PC-9 (cell line): ENCODE measurements at places on chromosomes 2 and 18.

DNA sequence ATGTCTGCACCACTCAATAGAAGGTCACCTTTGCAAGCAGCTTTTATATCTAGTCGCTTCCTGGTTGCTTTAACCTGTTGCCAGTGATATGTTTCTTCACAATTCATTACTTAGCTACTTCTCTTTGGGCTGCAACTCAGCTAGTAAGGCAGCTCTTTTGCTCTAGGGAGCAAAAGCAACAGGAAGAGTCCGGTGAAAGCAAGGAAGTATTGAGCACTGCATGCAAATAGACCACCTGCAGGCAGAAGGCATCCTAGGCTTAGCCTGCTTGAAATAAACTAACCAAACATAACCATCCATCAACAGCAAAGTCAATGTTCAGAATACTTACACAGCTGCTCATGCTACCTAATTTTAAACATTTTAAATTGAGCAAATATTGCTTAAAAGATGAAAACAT, 529.2 kb upstream of the LINC00305 start:
- no peaks in the 10 kb centered on the region for H3K27me3 ChIP-seq
- no peak overlapping the region for H3K4me3 ChIP-seq
- H3K4me1 ChIP-seq = no peaks in the 10 kb centered on the region

GRCh38 chr2:22701561-22702160, 683.3 kb upstream of the KLHL29 start:
- no peak overlapping the region for H3K27ac ChIP-seq
- no peaks in the 10 kb centered on the region for H3K27me3 ChIP-seq
- H3K4me1 ChIP-seq = no peaks in the 10 kb centered on the region
- no peak for DNase-seq
- H3K36me3 ChIP-seq = no peaks in the 10 kb centered on the region
- H3K4me3 ChIP-seq = no peak overlapping the region

- no peaks in the 10 kb centered on the region for H3K36me3 ChIP-seq
- no peaks in the 10 kb centered on the region for H3K27me3 ChIP-seq
- no peaks in the 10 kb centered on the region for H3K4me1 ChIP-seq
- DNase-seq = no peak
- H3K27ac ChIP-seq = no peak overlapping the region
- H3K4me3 ChIP-seq = no peak overlapping the region
Measured at GRCh38 chr2:37838541-37839167, 86.4 kb upstream of the RMDN2 start.

GRCh38 chr18:66759050-66759828, 155.3 kb upstream of the CDH19 start:
- DNase-seq = no peak
- no peaks in the 10 kb centered on the region for H3K27me3 ChIP-seq
- no peaks in the 10 kb centered on the region for H3K36me3 ChIP-seq
- no peak overlapping the region for H3K27ac ChIP-seq

DNA sequence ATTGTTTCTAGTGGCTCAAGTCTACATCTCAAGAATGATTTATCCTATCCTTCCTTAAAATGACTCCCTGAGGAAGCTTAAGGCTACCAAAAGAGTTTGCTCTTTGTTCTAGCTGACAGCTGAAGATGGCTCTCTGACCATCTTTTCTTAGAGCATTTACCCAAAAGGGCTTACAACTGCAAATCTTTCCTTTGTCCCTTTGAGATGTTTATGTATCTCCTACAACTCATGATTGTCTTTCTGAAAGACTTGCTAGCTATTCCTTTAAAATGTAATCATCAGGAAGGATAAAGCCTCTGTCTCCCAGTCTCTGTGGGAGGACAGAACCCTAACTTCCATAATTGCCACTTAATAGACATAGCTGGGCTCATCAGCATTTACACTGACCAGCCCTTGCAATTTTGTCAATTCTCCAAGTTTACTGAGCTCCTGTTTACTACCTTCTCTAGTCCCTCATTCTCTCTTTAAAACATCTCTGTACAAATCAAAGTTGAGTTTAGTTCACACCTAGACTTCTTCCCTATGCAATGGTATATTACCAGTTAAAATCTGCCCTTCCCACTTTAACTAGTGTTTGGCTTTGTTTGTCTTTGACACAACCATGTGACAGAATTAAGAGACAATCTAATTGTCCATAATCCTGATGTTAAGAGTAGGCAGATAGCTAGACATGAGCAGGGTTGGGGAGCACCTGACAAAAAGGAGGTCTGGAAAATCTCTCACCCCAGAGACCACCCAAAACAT, 188.2 kb downstream of the PTH2R start:
- H3K36me3 ChIP-seq = no peaks in the 10 kb centered on the region
- H3K4me1 ChIP-seq = peaks cover 22% of the 10 kb centered on the region
- no peaks in the 10 kb centered on the region for H3K27me3 ChIP-seq
- DNase-seq = no peak
- peak overlapping the region; percentile 68 for H3K27ac ChIP-seq
